ENCODE measurements at places on chromosomes 3 and 15.

DNA sequence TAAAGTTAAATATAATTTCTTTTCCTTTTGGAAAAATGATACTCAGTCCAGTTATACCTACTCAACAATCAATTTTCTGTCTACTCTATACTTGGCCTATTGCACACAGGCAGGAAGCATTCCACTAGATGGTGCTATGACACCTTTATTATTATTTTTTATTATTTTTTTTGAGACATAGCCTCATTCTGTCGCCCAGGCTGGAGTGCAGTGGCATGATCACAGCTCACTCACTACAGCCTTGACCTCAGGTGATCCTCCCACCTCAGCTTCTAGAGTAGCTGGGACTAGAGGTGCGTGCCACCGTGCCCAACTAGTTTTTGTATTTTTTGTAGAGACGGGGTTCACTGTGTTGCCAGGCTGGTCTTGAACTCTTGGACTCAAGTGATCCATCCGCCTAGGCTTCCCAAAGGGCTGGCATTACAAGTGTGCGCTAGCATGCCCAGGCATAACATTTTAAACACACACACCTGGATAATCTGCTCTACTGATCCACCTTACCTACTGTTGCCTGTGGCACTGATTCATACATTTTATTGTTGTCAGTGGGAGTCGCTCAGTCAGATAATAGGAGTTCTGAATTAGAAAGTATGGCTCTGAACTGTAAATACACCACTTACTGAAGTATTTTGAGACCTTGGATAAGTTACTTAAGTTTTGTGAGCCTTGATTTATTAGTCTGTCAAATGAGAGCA, 56.2 kb downstream of the EIF3J start:
- DNase-seq, result no peak

DNA sequence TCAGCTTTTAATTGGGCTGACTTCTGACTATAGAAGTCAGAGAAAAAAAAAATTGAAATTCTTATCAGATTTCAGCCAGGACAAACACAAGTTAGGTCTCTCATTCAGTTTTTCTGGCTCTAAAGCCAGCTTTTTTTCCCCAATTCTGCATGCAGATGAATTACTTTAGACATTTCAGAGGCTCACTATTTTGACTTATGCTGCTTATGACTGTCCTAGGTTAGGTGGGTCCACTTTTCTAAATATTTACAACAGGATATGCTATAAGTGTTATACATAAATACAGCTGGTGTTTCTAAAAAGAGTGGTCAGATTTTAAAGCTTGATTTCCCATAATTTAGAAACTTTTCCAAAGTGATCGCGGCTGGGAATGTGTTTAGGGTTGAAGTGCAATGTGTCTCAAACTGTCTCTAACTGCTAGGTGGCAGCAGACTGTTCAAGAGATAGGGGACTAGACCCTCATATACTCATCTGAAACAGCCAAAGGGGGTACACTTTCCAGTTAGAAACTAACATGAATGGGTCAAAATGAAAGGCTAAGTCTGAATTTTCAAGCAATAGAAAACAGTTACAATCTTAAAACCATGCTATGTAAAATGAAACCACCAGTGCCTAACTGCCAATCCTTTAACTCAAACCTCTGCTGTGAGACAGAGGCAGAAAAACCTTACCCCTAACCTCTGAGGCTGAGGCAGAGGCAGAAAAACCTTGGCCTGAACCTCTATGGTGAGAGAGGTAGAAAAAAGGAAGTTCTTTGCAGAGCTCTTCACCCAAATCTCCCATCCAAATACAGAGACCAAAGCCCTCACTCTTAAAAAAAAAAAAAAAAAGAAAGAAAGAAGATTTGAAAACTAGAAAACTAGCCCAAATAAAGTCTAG, 596.0 kb downstream of the NTRK3 start:
- no peak for DNase-seq

GRCh38 chr15:70226337-70226980, 128.7 kb upstream of the TLE3 start:
- DNase-seq, result no peak

DNA sequence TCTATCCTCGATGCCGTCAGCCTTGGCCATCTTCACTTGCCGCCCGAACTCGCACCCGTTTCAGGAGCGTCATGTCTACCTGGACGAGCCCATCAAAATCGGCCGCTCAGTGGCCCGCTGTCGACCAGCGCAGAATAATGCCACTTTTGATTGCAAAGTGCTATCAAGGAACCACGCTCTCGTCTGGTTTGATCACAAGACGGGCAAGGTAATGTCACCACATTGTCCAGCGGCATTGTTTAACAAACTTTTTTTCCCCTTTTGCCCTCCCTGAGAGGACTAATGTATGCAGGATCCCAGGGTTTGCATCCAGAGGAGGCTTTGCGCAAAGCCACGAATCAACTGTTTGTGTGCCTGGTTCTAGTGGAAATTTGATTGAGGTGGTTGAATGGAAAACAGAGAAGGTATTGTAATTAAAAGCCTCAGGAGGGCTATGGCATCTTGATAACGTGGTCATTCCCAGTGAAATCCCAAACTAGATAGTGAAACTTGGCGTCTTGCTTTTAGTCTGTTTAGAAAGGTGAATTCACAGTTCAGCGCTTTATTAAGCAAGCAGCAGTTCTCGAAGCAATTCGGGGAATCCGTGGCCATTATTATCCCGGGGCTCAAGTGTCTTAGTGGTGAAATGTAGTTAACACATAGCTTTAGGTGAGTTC, 1.7 kb downstream of the SLMAP start:
- DNase-seq, result no peak

DNA sequence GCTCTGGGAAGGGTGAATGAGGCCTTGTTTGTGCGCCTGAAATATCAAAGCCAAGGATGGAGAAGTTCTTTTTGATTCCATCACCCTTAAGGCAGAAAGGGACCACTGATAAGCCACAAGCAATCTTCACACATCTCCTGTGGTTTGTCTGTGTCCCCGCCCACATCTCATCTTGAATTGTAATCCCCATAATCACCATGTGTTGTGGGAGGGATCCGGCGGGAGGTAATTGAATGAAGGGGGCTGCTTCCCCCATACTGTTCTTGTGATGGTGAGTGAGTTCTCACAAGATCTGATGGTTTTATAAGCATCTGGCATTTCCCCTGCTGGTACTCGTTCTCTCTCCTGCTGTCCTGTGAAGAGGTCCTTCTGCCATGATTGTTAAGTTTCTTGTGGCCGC, 329.6 kb upstream of the RGMA start:
- no peak for DNase-seq

GRCh38 chr3:141257961-141258360, 26.3 kb downstream of the PXYLP1 start:
- no peak for DNase-seq

- DNase-seq, result no peak
These were observed 262.7 kb upstream of the CTDSPL start for GRCh38 chr3:37598808-37599581.

- DNase-seq, result no peak
These were observed 31.9 kb downstream of the SLMAP start for GRCh38 chr3:57787867-57788623.

GRCh38 chr3:11137627-11137959, 16.7 kb upstream of the HRH1 start:
- no peak for DNase-seq

DNA sequence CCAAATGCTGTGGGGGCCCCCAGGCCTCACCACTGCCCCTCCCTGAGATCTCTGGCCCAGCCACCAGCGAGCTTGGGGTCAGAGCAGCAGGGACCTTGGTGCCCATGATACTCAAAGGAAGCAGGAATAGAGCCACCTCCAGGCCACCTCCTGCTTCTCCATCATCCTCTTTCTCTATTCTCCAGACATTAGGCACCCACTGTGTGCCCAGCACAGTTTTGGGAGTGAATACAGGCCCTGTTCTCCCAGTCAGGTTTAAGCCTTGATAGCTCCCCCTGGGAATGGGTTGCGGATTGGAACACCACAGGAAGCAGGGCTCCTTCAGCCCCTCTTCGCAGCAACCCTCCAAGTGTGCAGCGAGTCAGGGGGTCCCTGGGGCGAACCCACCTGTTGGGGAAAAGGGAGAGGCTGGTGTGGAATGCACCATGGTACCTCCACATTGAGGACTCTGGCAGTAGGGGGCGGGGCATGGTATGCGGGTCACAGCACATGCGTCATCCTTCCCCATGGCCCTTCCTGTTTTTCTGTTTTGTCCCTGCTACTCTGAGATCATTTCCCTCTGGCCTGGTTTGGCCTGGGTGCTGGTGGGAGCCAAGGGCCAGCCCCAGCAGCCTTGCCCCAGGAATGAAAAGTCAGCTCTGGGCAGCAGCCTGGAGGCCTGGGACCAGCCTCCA, 14.2 kb upstream of the SEMA3B start:
- DNase-seq, result no peak

DNA sequence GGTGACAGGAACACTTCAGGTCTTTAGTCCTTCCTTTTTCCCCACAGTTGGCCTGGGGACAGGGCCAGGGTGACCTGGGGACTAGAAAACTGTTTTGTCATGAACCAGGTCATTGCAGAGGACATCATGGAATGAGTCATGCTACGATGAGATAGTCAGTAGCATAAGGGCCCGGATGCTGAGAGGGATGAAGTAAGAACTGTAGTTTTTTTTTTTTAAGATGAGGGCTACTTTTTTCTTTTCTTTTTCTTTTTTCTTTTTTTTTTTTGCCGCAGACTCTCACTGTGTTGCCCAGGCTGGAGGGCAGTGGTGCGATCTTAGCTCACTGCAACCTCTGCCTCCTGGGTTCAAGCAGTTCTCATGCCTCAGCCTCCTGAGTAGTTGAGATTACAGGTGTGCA, 8.0 kb downstream of the MAP2K5 start:
- no peak for DNase-seq

DNA sequence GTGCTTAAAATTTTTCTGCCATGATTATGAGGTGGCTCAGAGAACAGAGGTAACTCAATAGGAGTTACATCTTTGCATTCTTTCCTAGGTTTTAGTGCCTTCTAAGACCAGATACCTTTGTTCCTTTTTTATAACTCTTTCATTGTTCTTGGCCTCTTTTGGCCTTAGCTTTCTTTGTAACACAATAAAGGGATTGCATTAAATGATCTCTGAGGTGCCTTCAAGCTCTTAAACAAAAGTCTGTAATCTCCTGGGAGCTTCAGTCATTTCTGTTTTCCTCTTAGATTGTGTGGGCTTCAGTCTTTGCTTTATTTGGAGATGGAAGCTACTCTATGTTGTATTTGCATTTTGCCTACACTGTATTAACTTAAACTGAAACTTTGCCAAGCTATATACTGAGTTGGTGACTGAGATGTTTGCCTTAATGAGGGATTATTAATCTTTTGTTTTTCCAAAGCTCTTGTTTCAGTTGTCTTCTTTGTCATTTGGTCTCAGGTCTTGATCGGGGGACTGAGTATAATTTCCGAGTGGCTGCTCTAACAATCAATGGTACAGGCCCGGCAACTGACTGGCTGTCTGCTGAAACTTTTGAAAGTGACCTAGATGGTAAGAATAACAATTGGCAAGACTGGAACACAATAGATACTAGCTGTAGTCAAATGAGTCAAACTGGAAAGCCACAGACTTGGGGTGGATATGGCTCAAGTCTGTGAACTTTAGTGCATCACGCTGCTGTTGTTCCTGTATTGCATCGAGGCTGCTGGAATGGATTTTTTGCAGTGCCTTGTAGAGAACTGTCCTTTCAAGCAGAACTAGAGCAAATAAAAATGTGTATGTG, 110.3 kb downstream of the HCN4 start:
- DNase-seq, result no peak

DNA sequence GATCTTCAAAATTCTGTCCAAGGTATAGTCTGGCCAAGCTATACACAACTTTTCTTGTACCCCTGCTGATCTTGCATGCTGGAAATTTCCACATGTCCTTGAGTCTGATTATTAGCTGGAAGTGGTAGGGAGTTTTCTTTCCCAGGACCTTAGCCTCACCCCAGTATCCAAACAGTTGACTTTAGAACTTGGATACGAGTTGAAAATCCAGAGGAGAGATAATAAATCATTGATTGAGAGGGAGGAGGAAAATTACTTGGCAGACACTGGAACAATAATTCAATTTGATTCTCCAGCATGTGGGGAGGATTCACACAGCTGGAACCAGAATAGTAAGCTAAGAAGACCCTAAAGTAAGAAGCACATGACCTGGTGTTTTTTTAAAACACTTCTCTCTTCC, 116.4 kb downstream of the IL5RA start:
- no peak for DNase-seq

DNA sequence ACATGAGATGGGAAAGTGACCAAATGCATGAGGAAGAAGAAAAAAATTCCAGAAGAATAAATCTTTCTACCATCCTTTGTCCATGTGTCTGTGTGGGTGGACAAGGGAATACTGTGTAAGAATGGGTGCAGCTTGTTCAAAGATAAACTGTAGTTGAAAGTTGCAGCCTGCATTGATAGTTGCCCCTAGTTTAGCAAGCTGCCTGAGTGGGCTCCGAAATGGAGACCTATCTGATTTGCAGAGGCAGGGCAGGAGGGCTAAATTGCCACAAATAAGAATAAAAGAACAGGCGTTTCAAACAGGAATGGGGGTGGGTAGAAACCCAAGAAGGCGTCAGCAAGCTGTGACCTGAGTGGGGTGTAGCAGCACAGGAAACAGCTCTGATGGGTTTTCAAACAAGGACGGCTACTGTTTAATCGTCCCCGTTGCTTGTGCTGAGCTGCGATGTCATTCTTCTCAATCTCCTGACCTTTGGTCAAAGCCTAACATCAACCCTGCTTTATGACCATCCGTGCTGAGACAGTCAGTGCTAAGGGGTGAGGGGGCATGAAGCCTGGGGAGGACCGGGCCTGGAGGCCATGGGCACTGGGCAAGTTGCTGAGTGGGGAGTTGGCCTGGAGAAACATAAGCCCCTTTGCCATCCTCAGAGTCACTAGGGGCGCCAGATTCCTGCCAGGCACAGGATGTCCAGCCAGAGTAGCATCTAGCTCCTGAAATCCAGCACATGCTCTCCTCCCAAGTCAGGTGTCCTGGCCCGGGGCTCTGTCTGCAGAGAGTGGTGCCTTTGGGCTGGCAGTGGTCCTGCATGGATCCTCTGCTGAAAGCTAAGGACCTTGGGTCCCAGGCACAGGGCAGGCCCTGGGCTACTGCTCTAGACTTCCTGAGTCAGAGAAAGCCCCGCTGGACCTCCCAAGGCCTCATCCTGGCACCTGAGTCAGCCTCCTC, 19.2 kb upstream of the C15orf39 start:
- no peak for DNase-seq

GRCh38 chr3:176872771-176873209, 324.5 kb downstream of the TBL1XR1 start:
- DNase-seq, result peak; percentile 15

- no peak for DNase-seq
These were observed 1.0 kb upstream of the UBL7 start for GRCh38 chr15:74461847-74462511.

- DNase-seq, result no peak
These were observed 155.6 kb upstream of the DPH6 start for GRCh38 chr15:35701402-35702046.

DNA sequence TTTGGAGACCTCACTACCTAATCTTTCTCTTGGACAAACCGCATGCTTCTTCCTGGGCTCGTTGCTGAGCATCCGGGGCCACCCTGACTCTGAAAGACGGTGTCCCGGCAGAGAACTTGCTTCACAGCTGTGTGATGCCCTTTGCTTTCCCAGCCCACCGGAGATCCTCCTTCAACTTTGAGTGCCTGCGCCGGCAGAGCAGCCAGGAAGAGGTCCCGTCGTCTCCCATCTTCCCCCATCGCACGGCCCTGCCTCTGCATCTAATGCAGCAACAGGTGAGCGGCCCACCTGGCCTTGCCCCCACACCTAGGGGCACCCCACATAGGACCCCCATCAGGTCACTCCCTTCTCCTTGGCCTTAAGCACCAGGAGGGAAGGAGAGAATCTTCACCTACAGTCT, 37.7 kb downstream of the CHDH start:
- no peak for DNase-seq

GRCh38 chr15:29424118-29424517, 154.5 kb upstream of the NSMCE3 start:
- no peak for DNase-seq

GRCh38 chr3:192933779-192934460, 16.3 kb upstream of the MB21D2 start:
- DNase-seq, result no peak

All from fibroblast of skin of left quadriceps (primary cell).